ENCODE measurements at places on chromosomes 4 and X. TPM values are rescaled to one million over a fixed set of nuclear protein-coding genes. Genes with fewer than 3 reads are reported as not detected.

Gene ETDB
- total RNA-seq = not detected

Gene FMR1NB
- total RNA-seq = not detected

Gene TCEAL7
- total RNA-seq = 4.8 TPM

Gene HSD17B13
- 0.76 TPM for total RNA-seq

Gene SPANXD
- not detected for total RNA-seq

Gene MAGEB10
- total RNA-seq = not detected

Gene AVPR2
- total RNA-seq = 0.52 TPM

Gene CT45A10
- total RNA-seq = not detected

Gene KCNIP4
- 1.1 TPM for total RNA-seq

Gene STAG2
- 66.8 TPM for total RNA-seq

GRCh38 chrX:25646156-25646555 is 492.0 kb upstream of the MAGEB18 start:
- no peak for DNase-seq

- no peak for DNase-seq
These were observed 16.9 kb downstream of the CTAG1B start for GRCh38 chrX:154602226-154602625.

GRCh38 chr4:26912810-26913209 is 52.2 kb downstream of the STIM2 start:
- no peak for DNase-seq

DNA sequence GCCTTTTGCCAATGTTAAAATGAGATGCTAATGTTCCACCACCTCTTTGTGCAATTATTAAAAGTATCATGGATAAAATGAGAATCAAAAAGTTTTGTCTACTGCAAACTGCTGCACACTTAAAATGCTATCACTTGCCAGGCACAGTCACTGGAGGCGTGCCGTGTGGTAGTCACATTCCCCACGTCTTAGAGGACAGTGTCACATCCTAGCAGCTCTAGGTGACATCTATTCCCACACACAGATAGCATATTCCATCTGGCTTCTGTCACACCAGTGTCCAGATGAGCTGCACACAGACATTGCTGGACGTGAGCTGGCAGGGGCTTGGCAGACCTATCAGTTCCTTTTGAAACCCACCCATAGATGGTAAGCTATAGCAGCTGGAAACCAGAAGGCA is 47.0 kb downstream of the NSG1 start:
- no peak for DNase-seq

GRCh38 chrX:68204521-68205038 is 228.7 kb downstream of the OPHN1 start:
- no peak for DNase-seq

DNA sequence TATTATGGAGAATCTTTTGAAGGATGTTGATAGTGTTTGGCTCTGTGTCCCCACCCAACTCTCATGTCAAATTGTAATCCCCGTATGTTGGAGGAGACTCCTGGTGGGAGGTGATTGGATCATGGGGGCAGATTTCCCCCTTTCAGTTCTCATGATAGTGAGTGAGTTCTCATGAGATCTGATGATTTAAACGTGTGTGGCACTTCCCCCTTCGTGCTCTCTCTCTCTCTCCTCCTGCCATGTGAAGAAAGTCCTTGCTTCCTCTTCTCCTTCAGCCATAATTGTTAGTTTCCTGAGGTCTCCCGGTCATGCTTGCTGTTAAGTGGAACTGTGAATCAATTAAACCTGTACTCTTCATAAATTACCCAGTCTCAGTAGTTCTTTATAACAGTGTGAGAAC is 166.1 kb upstream of the NUDT6 start:
- no peak for DNase-seq

- DNase-seq = peak; percentile 38
These were observed 62.4 kb upstream of the PDLIM3 start for GRCh38 chr4:185597532-185598188.

DNA sequence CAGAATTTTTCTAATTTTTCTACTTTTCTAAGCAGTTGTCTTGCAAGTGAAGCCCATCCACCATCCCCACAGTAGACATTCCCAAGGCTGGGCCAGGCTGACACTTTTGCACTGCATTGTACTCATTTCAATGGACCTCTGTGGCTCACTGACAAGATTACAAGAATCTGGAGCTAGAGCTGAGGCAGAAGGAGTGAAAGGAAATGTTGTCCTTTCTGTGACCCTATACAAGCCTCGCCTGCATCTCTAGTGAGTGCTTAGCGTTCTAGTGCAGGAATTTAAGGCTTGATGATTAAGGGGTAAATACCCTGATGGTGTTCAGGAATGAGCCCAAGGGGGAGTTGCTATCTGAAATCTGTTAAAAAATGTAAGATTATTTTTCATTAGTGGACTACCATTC is 6.3 kb downstream of the MAGED1 start:
- no peak for DNase-seq

GRCh38 chr4:146224326-146224966 is 10.1 kb downstream of the REELD1 start:
- DNase-seq = no peak

DNA sequence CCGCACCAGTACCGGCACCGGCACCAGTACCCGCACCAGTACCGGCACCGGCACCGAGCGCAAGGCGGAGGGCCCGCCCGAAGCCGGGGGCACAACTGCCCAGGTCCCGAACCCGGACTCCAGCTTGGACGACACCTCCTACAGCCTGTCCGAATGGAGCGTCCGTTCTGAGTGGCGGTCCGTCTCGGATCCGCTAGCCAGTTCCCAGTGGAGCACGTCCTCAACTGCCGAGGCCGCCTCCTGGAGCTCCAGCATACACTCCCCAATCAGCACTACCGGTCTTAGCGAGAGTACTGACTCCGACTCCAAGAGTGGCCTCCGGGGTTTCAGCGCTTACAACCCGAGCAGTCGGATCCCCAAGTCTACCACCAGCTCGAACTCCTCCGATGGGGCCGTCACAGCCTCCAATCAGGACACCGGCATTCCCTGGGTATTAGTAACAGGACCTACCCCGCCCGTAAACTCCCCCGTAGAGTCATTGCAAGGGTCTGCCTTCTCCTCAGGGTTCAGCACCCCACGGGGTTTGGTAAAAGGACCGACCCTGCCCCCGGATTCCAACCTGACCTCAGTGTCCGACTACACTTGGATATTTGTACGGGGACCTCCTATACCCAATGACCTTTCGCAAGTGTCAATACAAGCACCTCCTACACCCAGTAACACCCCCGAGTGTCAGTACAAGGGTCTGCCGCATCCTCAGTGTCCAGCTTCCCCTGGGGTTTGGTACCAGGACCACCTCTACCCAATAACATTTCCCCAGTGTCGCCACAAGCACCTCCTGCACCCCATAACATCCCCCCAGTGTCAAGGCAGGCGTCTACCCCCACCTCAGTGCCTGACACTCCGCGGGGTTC is 721 bp upstream of the MAOA start:
- DNase-seq = peak; percentile 38

- no peak for DNase-seq
These were observed 61.9 kb downstream of the HOPX start for GRCh38 chr4:56619160-56619559.

GRCh38 chrX:39310891-39311290 is 509.6 kb downstream of the MID1IP1 start:
- no peak for DNase-seq

DNA sequence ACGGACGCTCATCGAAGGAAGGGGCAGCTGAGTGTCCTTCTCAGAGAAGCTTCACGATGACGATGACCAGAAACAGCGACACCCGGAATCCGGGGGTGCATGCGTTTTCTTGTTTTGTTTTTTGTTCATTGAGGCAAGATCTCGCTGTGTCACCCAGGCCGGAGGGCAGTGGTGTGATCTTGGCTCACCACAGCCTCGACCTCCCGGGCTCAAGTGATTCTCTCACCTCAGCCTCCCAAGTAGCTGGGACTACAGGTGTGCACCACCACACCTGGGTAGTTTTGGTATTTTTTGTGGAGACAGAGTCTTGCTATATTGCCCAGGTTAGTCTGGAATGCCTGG is 19.8 kb downstream of the DGKQ start:
- no peak for DNase-seq

GRCh38 chr4:142416121-142416520 is 430.0 kb downstream of the INPP4B start:
- DNase-seq = no peak

DNA sequence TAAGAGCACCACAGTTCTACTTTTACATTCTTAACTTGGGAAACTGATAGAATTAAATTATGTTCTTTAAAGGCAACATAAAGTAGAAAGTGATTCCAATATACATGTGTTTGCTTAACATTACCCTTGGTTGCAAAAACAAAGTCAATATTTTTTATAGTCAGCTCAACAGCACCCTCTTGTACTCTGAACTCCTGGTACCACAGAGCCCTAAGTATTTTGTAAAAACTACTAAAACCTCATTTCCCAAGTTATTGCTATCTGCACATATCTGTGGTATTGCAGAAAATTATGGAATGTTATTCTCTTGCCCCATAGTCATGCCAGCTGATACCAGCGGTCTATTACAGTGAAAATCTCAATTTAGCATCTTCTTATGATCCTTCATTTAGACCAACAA is 2.9 kb downstream of the KIF4A start:
- DNase-seq = no peak

DNA sequence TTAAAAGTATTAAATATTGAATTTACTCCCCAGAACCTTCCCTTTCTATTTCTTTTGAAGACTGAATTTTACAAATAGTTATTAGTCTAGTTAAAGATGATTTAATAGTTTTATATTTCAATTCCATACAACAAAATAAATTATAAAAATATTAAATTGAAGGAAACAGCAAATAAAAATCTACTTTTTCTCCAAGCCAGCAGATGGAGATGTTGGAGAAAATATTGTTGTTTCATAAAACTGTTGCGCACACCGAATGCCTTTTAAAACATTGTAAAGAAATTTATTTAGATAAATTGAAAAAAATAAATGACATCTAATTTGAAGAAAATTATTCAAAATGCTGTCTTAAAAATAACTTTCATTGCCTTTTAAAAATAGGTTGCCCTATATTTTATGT is 5.5 kb downstream of the GRIA2 start:
- no peak for DNase-seq

DNA sequence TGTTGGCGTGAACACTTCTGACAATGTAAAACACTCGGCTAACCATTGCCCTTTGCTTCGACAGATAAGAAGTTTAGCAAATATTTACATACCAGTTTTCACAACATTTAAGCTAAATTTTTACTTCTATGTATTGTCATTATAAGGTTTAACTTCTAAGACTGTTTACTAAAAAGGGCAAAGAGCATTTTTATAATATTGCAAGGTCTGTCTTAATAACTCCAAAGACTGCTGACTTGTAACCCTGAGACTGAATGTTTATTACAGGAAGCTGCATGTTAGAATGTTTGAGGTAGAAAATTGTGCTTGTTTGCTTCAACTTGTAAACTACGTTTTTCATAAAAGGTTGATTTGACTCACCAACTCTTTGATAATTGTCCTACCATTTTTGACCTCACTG is 213.2 kb upstream of the RPS6KA3 start:
- no peak for DNase-seq
